Left hindlimb (tissue), 1 donor: ENCODE measurements at places on chromosomes 3 and 15.

- peak; percentile 11 for DNase-seq
These were observed 5.7 kb upstream of the SKOR1 start for GRCh38 chr15:67819636-67820035.

- no peak for DNase-seq
These were observed 252.4 kb upstream of the C2CD4B start for GRCh38 chr15:62417439-62417838.

GRCh38 chr3:114557791-114558190 is 264.0 kb downstream of the TIGIT start:
- DNase-seq, result no peak

DNA sequence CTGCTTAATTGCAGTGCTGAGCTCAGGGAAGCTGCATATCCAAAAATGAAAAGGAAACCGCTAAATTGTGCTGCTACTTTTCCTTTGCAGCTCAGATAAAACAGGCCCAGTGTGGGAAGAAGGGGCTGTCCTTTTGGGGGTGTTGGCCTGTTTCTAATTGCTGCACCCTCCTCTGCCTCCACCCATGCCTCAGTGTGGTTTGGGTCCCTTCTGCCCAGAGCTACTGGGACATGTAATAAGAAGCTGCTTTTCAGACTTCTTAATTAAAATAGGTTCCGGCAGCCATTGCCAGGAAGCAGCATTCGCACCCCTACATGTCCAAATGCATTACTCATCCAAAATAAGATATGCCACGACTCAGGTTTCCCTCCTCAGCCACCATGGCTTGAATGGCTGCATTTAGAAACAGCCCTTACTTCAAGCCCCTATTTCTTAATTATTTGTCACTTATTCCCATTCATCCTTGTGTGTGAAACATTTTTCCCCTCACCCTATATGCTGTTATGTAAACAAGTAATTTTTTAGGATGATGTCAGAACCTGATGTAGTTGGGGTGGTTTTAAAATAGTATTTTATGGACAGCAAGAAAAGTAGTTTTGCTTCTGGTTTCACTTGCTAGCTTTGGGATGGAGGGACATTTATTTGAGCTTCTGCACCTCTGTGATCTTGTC is 235.9 kb upstream of the CTDSPL start:
- no peak for DNase-seq

DNA sequence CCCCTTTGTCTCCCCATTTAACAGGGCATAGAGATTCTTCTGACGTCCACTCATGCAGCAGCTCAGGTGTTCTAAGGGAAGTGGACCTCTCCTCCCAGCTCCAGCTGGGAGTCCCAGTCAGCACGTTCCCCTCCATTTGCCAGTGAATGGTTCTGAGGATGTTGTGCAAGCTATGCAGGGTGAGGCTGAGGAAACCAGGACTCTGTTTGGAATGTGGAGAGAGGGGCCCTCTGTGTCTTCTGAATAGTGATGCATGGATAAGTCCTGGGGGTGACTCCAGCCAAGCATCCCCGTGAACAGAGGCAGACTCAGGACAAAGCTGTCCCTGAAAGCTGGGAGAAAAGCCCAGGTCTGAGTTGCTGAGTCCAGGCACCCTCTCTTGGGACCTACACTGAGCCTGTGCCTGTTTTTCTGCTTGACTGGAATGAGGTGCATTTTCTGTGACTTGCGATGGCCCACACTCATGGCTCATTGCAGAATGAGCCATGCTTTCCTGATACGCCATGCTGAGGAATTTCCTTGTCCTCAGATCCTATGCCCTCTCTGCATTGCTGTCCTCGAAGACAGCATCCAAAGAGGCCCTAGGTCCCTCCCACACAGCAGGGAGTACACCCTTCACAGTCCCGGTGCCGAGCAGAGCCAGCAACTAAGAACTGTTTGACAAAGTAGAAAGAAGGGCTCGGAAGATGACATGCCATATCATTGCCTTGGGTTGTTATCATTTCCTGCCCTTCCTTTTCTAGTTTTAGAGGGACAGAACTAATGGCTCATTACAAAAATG is 185.2 kb downstream of the ATP10A start:
- DNase-seq, result no peak

GRCh38 chr15:92166029-92166428 is 227.7 kb upstream of the ST8SIA2 start:
- no peak for DNase-seq

DNA sequence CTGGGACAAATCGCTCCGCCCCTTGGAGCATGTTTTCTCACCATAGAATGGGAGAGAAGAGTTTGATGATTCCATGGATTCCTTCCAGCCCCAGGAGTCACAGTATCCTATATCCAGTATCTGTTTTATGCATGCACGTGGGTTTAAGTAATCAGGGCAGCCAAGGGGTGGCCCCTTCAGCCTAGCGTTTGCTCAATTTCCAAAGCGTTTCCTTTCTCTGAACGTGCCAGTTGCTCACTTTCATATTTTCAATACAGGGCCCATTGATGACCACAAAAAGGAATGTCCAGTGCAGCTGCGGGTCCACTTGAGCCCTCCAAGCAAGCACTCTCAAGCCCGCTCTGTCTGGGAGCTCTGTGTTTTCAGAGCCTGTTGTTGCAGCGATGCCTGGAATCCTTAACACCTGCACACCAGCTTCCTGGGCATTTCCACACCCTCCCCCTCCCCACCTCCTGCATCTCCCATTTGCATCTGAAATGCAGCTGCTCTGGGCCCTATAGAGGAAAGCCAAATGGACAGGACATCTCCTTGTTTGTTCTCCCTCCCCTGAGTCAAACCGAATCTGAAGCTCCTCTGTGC is 164.3 kb upstream of the LPP start:
- peak; percentile 38 for DNase-seq

GRCh38 chr3:15654891-15655290 is 53.3 kb downstream of the BTD start:
- no peak for DNase-seq

- no peak for DNase-seq
These were observed 62.2 kb upstream of the GOLIM4 start for GRCh38 chr3:168157903-168158302.

DNA sequence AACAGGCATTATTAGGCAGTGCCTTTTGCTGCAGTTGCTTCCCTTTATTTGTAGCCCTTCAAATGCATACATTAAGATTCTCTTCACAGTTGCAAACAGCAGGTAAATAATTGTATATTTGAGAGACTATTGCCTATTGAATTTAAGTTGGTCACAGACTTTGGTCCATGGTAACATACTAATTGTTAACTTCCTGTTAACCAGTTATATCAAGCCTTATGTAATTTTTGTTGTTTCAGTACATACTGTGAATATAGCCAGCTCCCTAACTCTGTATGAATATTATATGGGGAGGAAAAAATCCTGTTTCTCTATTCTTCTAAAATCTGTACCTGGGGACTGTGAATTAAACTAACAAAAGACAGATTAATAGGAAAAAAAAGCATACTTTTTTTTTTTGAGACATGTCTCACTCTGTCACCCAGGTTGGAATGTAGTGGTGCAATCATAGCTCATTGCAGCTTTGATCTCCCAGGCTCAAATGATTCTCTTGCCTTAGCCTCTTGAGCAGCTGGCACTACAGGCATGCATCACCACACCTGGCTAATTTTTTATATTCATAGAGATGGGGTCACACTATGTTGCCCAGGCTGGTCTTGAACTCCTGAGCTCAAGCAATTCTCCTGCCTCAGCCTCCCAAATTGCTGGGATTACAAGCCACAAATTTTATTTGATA is 53.2 kb downstream of the CHL1 start:
- DNase-seq, result no peak

DNA sequence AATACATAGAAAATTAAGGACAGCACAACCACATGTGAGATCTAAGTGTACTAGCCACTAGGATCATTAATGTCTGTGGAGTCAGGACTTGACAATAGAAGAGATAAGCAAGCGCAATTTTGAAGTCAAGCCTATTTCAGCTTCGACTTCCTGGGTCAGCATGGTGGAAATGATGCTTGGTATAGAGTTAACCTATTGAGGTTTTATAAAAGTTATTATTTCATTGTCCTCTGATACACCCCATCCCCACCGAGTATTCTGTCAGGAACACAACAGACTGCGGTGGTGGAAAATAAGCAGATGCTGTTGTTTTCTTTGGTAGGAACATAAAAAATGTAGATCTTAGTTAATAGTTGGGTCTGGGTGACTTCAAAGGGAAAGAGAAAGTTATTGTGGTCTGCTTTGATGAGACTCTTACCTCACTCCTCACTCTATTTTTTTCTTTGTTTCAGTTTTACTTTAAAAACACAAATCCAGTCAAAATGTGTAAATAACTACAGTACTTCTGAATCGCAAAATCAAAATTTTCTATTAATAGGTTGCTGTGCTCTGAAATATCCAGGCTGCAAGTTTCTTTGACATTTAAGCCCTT is 82.1 kb downstream of the IL5RA start:
- DNase-seq, result no peak

- DNase-seq, result no peak
These were observed 8.1 kb downstream of the MCTP2 start for GRCh38 chr15:94239474-94239873.

DNA sequence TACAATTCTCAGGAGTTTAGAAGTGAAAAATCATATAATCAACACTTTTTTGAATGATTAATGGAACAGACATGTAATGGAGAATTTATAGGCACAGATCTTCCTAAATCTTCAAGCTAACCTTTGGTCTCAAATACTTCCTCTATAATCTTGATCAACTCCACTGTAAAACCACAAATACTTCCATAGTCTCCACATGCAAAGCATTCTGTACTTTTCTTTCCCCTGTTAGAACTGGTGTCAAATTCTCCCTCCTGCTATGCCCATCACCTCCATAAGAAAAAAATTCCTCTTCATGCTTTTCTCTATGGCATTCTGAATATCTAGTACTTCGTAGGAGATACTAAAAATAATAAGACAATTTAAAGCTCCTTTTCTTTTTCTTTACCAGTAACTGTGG is 214.3 kb downstream of the ADAMTS9 start:
- DNase-seq, result no peak

GRCh38 chr15:61064651-61065050 is 164.5 kb downstream of the RORA start:
- no peak for DNase-seq

GRCh38 chr3:138769616-138770015 is 65.1 kb downstream of the PIK3CB start:
- no peak for DNase-seq

DNA sequence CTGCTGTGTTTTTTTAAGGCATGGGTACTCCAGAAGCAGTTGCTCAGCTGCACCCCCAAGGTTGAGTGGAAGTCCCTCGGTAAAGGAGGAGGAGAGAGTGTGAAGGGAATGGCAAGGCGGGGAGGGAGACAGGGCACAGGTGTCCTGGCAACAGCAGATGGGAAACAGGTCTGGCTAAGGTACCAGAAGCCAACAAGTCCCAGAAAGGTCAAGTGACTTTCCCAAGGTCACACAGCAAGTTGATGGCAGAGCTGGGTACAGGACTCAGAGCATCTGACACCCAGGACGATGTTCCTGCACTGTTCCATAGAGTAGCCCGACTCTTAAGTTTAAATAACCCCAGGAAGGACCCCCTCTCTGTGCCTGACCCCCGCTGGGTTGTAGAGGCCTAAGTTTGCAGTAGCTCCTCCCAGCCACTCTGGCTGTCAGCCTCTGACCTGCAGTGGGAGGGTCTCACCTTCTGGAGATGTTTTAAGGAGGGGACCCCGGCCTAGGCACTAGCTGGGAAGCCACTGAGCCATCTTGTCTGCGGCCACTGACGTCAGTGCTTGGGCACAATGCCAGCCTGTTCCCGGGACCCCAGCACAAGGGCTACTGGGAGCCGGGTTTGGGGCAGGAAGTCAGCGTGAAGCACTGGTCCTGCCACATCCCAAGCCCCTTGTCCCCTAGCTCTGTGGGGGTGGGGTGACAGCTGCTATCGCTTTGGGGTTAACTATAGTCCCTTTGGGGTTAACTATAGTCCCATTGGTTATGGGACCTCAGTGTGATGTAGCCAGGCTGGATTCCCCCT is 10.5 kb downstream of the CSK start:
- no peak for DNase-seq

DNA sequence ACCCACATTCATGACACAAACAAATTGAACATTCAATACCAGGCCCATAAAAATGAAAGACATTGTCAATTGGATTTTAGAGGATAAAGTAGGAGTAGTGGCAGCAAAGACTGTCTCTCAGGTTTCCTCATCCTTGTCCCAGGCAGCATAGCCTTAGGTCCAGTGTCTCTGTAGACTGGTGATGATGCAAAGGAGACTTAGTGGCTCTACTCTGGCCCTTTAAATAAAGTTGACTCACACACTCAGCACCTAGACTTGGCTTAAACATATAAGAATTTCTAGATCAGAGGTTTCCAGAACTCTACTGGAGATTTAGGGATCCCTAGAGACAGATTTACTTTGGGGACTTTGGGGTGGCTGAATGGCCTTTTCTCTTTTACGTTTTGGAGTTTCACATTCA is 166.6 kb downstream of the NR1D2 start:
- no peak for DNase-seq

GRCh38 chr15:29050870-29051269 is 165.1 kb downstream of the APBA2 start:
- no peak for DNase-seq

- DNase-seq, result no peak
These were observed 1013.3 kb downstream of the TUSC7 start for GRCh38 chr3:117722856-117723255.

DNA sequence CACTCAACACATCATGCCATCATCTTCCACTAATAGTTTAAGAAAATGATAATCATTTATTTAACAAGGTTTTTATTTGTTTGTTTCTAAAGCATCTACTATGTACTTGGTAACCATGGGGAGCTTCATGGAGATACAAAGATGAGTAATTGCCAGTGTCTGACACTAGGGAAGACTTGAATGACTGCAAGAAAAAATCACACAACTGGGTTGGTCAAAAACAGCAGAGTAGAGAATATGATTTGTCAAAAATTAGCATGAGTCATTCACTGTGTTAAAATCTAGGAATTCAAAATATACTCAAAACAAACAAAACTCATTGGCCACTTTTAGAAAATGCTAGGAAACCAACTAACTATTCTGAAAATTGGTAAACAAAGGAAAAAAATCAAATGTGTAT is 6.3 kb downstream of the BNC1 start:
- DNase-seq, result no peak

DNA sequence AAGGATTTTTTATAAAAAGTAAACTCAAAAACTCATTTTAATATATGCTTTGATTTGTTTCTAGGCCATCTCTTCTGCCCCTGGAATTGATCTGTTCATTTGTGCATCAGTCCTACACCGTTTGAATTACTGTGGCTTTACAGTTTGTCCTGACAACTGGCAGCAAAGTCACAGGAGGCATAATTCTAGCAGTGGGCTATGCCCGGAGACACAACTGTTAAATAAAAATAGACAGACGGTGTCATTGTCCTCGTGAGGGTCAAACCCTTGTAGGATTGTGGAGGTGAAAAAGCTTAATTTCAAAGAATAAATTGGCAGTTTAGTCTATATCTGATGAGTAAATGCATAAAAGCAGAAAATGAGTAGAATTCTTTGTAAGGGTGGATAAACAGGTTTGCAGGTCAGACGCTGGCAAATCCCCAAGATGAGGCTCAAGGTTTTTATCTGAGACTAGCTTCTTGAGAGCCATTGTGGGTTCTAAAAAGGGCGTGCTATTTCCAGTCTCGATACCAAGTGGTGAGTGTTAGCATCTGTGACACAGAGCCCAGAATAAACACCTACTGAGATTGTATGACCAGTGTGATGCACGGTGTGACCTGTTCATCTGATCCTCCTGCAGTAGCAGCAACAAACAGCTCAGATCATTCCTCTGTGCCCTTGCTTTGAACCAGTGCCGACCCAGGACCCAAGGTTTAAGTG is 51.5 kb upstream of the SLCO3A1 start:
- no peak for DNase-seq
